HuH-7.5 (cell line): ENCODE measurements at places on chromosomes 1 and 21.
A peak's percentile ranks its signal among the peaks of the same experiment; 100 is the strongest.

DNA sequence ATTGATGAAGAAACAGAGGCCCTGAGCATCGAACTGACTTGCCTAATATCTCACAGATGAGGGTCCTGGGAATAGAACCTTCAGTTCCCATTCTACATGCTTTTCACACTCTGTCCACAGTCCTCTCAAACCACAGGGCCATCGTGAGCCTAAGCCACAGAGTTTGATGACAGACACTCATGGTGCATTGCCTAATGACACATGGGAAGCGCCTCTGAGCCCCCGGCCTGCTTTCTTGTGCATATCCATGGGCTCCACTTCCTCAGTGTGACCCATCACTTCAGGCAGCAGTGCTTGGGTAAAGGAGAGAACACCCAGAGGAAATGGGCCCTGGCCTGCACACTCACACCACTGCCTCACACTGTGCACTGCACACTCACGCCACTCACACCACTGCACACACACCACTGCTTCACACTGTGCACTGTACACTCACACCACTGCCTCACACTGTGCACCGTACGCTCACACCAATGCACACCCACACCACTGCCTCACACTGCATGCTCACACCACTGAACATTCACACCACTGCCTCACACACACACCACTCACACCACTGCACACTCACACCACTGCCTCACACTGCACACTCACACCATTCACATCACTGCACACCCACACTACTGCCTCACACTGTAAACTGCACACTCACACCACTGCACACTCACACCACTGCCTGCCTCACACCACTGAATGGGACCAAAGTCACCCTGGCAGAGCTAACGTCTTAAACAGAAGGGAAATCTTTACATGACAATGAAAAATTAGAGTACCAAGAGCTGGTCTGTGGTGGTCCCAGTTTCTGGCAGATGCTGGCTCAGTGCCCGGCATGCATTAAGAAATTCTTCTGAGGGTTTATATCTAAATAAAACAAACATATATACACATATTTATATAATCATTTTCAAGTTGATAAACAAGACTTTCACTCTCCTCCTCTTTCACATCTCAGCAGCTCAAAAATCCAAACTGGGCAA, 53.0 kb downstream of the KANK4 start:
- DNase-seq: no peak

- no peak for DNase-seq
These were observed 11.3 kb downstream of the RPAP2 start for GRCh38 chr1:92310185-92310597.

- DNase-seq: no peak
These were observed 140.2 kb upstream of the KCNK1 start for GRCh38 chr1:233473549-233474204.

- peak; percentile 57 for DNase-seq
These were observed 10.8 kb downstream of the AGT start for GRCh38 chr1:230702934-230703678.

GRCh38 chr1:145828367-145829026, 4.5 kb downstream of the POLR3C start:
- no peak for DNase-seq

GRCh38 chr1:85220756-85221201, 20.0 kb upstream of the SYDE2 start:
- DNase-seq: no peak

DNA sequence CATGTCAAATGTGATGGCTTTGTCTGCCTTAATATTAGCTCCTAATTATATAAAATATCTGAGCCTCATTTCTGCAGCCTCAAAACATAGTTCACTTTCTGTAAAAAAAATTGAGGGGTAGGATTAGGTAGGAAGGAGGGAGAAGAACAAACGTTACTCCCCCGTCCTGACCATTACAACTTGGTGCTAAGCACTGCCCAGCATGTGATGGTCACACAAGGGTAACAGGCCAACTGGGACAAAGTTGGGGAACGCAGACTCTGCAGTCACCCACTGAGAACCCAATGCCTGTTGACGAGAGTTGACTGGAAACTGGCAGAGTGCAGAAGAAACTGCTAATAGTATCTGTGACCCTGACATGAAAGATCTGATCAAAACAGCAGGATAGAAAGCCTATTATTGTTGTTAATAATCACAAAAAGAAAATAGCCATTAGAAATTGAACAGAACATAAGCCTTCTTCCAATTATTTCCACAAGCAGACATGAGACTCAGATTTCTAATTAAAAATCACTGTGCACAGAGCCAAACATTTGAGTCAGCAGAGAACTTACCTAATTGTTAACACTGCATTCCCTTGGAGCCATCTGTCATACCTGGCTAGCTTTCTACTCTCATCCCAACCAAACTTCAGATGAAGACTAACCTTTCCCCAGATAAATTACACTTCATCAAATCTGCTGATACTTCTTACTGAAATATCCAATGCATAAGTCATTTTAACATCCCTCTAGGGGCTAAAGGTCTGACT, 5.5 kb downstream of the SORT1 start:
- DNase-seq: no peak

DNA sequence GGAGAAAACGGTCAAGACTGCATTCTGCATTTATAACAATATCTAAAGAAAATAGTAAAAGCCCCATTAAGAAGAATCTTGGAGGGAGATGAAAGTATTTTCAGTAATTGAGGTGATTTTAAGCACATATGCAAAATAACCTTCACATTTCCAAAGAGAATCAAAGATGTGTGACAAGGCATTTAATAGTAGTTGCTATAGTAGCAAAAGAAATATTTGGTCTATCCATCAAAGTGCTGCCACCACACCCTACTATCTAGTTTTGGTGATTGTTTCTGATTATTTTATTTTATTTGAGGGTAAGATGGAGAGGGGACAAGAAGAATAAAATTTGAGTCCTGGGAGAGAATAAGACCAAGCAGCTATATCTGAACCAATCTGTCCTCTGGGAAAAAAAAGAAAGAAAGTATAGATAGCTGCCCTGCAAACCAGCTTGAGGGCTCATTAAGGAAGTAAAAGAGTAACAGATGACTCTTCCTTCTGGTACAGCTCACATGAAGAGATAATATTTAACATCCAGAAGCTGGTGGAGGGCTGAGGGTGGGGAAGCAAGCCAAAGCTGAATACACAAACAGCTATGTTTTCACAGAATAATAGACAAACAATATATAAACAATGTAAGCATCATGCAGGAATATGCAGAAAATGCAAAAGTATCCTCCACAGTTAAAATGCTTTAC, 47.2 kb upstream of the RASAL2 start:
- no peak for DNase-seq

DNA sequence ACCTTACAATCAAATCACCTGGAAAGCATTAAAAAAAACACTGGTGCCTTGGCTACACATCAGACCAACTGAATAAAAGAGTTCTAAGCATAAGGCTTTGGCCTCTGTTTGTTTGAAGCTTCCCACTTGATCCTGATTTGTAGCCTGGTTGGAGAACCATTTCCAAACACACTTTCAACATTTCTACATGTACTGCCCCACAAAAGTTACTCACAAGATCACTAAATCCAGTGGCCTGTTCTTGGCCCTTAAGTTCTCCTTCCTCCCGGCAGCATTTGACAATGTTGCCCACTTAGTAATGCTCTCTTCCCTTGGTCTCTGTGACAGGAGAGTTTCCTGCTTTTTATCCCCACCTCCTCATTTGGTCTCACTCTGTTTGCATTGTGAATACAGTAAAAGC, 11.8 kb downstream of the GAS5 start:
- DNase-seq: no peak

GRCh38 chr1:10676963-10677362, 119.5 kb downstream of the CASZ1 start:
- no peak for DNase-seq

- DNase-seq: no peak
These were observed 116.2 kb downstream of the HMCN1 start for GRCh38 chr1:185850366-185850765.

DNA sequence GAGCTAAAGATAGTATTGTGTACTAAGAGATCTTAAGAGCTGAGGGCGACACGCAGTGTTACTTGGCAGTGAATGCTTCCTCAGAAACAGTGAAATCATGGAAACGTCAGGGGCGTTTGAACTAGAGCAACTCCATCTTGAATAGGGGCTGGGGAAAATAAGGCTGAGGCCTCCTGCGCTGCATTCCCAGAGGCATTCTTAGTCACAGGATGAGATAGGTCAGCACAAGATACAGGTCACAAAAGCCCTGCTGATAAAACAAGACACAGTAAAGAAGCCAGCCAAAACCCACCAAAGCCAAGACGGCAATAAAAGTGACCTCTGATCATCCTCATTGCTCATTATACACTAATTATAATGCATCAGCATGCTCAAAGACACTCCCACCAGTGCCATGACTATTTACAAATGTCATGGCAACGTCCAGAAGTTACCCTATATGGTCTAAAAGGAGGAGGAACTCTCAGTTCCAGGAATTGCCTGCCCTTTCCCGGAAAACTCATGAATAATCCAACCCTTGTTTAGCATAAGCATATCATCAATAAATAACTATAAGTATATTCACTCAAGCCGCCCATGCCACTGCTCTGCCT, 37.5 kb upstream of the FMN2 start:
- no peak for DNase-seq

GRCh38 chr21:34630536-34631143, 15.7 kb upstream of the RCAN1 start:
- peak; percentile 30 for DNase-seq

- DNase-seq: peak; percentile 39
These were observed 10.9 kb upstream of the EDN2 start for GRCh38 chr1:41495210-41495948.

DNA sequence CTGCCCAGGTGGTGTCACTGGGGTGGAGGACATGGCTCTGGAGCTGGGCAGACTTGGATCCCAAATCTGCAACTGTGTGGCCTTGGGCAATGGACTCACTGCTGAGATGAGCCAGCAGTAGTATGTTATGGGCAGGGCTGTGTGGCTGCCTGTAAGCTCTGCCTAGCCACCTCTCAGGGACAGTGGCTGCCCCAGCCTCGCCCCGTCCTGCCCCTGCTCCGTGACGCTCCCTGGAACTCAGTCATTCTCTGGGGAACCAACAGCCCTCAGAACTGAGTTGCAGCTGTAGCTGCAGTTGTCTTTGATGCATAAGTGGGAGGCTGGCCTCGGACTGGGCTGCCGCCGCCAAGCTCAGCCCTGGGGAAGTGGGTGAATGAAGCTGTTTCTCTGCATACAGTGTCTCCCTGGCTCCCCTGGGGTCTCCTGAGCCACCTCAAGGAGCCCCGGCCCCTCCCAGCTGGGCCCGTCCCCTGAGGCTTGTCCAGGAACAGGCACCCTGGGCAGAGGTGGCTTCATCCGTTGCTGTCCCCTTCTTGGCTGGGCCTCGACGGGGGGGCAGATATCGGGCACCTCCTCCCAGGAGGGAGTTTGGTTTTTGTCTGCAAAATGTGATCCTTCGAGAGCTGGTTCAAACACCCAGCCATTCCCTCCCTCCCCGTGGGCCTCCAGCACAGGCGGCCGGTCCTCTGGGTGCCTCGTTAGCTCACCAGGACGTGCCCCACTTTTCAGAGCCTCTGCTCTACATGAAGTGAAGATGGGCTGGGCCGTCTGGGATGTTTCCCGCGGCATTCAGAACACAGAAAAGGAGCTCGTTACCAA, 26.2 kb upstream of the PLCH2 start:
- no peak for DNase-seq

- DNase-seq: no peak
These were observed 37.3 kb upstream of the PIGV start for GRCh38 chr1:26750428-26750827.
